NCI-H2227 treated with DMSO at 0.1 percent for 48 hours (cell line): ENCODE measurements at places on chromosomes 11 and 22.

- DNase-seq: no peak
Measured at GRCh38 chr22:47369020-47369419, 606.6 kb downstream of the TBC1D22A start.

DNA sequence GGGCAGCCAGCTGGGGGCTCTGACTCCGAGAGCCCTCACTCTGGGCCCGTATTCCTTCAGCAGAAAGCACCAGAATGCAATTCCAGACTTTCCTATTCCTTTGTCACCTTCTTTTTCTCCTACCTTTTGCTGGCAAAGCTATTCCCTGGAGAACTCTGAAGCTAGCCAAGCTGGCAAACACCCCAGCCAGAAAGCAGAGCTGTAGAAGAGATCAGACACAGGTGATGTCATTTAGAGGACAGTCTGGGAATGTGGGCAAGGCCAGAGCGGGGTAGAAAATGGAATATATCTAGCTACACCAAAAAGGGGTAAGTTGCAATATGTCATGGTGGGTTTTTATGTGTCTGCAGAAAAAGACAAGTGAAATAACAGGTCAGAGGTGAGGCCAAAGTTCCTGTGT lies 205.1 kb downstream of the NXPE2 start:
- no peak for DNase-seq

GRCh38 chr11:69696749-69697468 lies 6.9 kb downstream of the FGF19 start:
- DNase-seq: no peak

GRCh38 chr11:104798789-104799188 lies 99.5 kb downstream of the CASP12 start:
- no peak for DNase-seq

- DNase-seq: no peak
Measured at GRCh38 chr11:87194985-87195820, 157.5 kb downstream of the TMEM135 start.

DNA sequence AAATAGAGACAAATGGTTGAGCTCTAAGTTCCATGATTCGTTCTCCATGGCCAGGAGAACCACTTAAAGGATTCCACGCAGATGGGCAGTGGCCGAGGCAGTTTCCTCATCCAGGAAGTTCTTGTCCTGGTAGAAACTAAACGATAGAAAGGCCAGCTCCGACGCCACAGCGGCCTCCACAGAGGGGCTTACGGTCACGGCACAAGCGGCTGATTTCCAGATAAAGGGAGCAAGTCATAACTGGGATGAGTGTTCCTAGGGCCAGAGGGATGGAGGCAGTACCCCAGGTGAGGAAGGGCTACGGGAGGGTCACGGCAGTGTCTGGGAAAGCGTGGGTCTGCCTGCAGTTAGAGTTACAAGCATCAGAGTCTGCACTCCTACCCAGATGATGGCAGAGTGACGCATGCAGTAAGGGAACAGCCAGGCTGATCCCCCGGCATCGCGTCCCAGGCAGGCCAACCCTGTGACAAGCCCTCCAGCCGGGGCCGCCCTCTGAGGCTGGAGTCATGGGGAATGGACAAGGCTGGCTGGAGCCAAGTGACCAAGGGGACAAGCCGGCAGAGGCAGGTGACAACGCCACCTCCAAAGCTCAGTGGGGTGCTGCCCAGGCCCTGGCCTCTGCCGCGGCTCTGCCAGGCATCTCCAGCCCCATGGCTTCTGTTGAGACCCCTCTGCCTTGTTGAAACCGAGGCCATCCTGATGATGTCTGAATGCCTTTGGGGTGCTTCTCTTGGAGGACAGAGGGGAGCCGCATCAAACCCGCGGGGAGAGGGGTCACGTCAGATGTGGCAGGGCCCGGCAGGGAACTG lies 475.1 kb downstream of the BRD1 start:
- no peak for DNase-seq

DNA sequence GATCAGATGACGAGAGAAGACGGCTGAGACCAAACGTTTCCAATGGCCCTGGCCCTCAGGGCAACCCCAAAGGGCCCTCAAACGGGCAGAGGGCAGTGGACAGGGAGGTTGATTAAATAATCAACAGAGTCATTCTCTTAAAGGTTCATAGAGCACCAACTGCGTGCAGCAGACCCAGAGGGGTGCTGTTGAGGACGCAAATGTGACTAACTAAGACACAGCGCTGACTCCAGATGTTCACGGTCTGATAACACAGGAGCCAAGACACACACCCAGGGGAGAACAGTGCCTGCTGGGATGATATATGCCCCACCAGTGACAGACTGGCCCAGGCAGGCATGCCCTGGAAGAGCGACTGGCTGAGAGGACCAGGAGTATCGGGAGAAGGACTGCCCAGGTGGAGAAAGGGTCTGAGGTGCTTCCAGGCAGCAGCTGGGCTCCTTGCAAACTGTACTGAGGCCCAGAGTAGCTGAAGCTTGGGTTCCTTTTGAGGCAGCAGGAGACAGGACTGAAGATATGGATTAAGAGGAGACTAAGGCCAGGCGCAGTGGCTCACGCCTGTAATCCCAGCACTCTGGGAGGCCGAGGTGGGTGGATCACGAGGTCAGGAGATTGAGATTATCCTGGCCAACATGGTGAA lies 7.7 kb downstream of the VWCE start:
- DNase-seq: no peak

DNA sequence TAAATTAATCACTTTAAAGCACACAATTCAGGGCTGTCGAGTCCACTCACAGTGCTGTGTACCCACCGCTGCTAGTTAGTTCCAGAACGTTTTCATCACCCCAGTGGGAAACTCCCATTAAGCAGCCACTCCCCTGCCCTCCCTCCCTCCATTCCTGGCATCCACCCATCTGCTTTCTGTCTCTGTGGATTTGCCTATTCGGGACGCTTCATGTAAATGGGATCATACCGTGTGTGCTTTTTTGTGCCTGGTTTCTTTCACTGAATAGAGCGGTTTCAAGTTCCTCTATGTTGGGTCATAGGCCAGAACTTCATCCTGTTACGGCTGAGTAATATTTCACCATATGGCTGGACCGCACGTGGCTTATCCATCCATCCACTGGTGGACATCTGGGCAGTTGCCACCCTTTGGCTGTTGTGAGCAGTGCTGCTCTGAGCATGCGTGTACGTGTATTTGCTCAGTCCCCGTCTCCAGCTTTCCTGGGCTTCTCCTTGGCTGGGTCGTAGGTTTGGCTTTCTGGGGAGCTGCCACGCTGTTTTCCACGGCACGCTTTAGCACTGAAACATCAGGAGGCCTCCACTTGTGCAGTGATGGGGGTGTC lies 30.1 kb downstream of the ARHGAP8 start:
- no peak for DNase-seq

DNA sequence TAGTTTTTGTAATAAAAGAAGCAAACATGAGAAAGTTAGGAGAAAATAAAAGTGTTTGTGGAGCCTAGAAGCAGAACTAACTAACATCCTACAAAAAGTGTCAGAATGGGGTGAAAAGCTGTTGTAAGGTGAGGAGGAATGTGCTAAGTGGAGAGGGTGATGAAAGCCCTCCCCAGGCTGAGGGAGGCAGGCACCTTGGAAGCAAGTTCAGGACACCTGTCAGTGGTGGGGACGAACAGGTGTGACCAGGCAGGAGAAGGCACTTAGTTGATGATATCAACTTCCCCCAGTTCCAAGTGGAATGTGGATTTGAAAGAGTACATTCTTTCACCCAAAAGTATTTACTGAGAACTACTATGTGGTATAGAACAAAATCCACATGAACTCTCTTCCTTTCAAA lies 18.7 kb upstream of the BMAL1 start:
- DNase-seq: no peak

DNA sequence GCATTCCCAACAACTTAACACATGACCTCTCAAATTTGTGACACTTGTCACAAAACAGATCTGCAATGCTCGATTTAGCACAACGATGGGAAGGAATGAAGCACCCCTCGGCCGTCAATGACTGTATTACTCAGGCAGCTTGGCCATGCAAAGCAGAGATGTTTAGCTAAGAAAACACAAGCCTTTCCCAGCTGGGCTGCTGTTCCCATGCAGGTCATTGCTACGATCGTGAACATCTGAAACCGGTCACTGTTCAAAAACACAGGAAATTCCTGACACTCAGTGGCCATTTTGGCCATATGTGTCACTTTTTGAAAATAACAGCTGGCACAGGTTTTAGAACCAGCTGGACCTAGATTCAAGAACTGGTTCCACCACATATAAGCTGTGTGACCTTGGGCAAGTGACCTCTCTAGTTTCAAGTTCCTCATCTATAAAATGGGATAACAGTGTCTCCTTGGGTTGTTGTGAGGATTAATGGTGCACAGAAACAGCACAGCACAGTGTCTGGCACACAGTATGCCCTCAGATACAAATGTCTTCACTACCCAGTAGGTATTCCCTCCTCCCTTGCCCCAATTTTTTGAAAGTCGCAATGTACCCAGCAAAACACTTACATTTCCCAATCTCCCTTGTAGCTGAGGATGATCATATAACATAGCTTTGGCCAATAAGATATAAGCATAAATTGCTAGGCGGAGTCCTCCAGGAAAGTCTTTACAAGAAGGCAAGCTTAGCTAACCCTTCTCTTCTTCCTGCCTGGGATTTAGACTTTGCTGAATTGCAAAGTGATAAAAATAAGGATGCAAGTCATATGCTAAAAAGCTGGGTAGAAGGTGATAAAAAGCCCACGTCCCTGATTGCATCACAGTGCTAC lies 93.1 kb downstream of the C11orf58 start:
- no peak for DNase-seq

DNA sequence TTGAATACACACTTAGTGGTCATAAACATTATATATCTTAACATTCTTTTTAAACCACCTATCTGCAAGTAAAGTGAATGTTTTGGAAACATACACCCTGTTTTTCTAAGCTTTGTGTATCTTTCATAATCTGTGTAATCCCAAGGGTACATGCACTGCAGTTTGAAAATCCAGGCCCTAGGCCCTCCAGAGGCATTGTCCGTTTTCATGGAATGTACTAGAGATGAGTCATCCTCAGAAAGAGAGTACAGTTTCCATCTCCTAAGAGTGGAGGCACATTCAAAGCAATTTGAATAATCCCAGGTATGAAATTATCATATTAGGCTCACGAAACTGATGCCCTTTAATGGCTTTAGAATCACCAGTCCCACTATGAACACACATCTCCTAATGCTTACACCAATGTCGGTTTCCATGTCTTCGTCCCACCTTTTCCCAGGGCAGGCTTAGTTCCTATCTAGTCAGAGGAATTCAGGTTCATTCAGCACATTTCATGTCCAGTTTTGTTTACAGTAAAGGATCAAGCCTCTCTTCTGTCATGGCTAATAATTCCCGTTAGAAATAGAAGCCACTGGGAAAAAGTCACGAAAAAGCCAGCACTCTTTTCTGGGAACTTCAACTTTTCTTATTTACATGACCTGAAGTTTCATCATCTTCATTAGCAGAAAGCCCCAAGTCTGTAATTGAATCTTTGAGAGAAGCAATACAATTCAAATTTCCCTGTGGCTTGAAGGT lies 39.5 kb upstream of the CD44 start:
- DNase-seq: no peak
